ENCODE measurements at places on chromosomes 12 and 14.

DNA sequence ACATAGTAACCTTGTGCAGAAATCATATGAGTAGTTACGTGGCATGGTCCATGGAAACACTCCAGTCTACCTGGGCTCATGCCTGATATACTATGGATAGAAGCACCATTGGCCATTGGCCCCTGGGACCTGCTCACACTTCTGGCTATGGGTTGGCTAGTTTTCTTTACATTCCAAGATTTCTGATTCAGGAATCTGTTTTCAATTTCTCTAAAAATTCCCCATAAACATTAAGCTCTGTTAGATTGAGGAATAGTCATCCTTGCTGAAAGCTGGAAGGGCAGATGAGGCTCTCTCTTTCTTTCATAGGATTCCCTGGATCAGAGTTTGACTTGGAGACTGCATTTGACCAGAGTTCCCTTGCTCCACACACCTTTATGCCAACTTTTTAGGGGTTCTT is 37.3 kb upstream of the RAP1B start:
- DNase-seq = no peak

GRCh38 chr12:19689801-19690472 is 250.6 kb downstream of the AEBP2 start:
- no peak for DNase-seq

- DNase-seq = no peak
Observed at GRCh38 chr12:15037091-15037687, 64.3 kb downstream of the PDE6H start.

- DNase-seq = no peak
Observed at GRCh38 chr12:82867762-82868500, 181.2 kb downstream of the TMTC2 start.

GRCh38 chr14:22230517-22230916 is 358.5 kb downstream of the DAD1 start:
- DNase-seq = no peak

DNA sequence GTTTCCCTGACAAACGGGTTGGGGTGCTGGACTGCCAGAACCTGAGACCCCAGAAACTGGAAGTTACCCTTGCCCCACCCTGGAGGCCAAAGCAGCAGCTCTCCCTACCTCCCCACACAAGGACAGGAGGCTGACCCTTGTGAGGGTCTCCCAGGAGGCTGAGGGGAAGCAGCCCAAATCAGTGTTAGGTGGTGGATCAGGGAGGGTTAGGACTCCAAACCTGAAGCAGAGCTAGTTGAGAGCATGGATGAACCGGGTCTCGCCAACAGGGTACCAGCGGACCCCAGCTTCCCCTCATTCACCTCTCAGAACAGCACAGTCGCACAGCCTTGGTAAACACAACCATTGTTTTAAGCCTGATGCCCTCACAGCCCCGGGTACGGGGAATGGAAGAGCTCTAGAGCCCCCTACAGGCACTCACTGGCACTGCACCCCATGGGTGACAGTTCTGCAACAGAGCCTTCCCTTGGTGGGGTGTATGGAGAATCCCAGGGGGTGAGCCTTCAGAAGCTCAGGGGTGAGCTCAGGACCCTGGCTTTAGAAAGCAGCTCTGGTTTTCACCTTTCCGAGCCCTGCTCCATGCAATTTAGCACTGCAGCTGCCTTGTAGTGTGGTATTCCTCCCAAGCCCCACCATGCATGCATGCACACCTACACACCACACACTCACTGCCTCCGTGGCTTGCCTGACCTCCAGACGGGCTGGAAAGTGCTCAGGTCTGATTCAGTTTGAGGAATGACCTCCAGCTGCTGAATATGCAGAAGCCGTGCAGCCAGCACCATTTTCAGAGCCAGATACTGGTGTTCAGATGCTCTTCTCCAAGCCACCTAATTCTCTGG is 11.2 kb downstream of the ESRRB start:
- DNase-seq = peak; percentile 87

GRCh38 chr12:57869298-57869926 is 22.9 kb upstream of the CTDSP2 start:
- no peak for DNase-seq

DNA sequence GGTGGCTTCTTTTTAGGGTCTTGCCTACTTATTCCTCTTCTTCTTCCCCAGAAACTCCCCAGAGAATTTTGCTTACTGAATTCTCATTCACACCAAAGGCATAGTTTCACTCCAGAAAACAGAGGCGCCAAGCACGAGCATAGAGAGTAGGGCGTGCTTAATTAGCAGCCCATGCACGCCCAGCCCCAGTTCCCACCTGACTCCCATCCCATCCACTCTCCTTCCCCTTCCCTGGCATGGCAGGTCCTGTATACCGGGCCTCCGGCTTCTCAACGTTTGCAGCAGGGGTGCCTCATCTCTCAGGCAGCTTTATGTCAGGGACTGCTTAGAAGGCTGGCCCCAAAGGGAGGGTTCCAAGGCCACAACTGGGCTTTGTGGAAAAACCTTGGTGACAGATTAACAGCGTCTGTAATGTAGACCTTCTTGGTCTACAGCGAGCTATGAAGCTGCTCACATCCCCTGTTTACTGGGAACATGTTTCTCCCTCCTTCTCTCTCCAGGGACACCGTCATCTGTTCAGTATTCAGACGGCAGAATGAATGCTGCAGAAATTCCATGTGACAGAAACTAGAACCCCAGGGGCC is 62.7 kb downstream of the ACTN1 start:
- DNase-seq = no peak

- no peak for DNase-seq
Observed at GRCh38 chr12:106865683-106866082, 90.0 kb upstream of the TMEM263 start.

DNA sequence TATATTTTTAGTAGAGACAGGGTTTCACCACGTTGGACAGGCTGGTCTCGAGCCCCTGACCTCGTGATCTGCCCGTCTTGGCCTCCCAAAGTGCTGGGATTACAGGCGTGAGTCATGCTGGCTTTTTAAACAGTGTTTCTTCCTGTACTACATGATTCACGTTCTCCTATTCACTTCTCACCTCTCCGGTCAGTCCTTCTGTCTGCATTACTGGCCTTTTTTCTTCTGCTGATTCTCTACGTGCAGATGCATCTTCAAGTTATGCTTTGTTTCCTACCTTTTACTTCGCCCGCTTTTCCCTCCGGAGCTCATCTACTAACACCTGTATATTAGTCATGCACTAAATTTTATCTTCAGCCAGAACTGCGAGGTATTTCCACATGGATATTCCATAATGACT is 296.2 kb upstream of the FLRT2 start:
- DNase-seq = no peak

DNA sequence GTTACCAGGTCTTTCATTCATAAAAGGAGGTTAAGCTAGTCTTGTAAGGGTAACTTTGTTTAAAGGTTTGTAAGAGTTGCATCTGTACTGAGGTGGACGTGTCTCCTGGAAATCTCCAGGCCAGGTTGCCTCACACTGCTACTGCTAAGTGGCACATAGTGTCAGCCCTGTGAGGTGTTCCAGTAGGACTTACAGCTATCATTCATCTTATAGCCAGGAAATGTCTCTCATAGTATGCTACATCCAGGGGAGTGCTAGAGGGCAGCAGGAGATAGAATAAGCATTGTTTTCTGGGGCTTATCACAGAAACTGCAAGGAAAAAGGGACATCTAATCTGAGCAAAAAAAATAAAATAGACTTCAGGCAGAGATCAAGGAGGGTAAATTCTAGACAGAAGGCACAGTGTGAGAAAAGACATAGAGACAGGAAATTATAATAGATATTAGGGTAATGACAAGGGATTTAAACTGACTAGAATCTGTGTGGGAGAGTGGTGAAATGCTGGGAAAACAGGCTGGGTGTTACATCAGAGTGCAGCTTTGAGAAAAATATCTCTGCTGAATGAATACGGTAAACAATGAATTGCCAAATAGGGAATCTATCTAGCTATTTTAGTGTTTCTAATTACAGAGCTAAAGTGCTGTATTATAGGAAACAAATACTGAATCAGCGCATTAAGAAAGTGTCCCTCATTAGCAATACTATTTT is 205.1 kb upstream of the ABCD2 start:
- DNase-seq = no peak

DNA sequence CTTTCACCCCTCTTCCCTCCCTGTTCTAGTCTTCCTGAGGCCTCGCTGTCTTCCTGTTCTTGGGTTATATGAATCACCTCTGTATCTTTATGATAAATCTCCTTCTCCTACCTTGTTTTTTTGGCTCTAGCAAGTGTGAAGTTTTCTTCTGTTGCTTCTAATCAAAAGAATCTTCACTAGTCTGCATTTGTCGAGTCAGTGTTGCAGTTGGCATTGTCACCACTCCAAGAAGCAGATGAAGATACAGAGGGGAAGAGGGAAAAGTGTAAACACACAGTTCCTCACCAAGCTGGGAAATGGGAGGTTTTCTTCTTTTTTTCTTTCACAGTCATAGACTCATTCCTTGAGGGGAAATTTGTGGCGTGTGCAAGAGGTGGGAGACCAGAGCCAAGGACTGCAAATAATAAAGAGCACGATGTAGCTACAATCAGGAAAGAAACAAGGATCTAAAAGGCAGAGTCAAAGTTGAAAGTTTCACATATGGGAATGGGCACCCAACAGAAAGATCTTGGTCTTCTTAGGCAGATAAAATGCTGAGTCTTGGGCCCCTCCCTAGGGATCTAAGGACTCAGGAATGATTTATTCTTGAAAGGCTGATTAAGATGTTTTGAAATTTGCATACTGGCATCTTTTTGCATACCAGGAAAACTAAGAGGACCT is 22.2 kb upstream of the PRICKLE1 start:
- no peak for DNase-seq

- no peak for DNase-seq
Observed at GRCh38 chr14:88630565-88630964, 67.7 kb downstream of the ZC3H14 start.

- DNase-seq = no peak
Observed at GRCh38 chr14:77554207-77554606, 55.6 kb upstream of the ISM2 start.

- no peak for DNase-seq
Observed at GRCh38 chr14:68282479-68283377, 463.1 kb downstream of the RAD51B start.

DNA sequence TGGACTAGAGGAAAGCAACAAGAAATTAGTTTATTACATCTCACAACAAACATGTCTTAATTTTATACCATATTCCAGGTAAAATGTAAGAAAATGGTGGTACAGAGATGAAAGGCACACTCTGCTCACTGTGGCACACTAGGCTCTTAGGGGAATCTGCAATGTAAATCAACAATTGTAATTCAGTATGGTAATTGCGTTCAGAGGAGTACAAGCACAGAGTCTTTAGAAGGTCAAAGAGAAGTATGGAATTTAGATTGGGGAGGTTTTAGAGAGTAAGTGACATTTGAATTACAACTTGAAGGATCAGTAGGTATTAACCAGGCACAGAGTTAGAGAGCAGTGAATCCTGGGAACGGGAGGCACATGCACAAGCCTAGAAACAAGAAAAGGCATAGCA is 694.0 kb upstream of the USP15 start:
- DNase-seq = no peak

DNA sequence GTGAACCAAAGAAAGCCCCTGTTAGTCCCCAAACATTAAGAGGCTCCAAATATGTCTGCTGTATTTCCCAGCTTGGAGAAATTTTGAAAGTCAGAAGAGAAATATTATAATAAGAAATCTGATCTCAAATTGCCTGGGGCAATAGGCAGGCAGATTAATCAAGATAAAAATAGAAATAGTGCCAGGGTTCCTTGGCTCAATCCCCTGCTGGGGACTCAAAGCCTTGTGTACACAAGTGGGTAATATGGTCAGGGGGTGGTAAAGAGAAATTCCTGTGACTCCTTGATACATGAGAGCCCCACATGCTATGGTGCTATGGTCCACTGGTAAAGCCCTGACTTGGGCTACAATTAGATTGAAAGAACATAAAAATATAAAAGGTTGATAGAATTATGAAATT is 41.3 kb upstream of the ARID2 start:
- DNase-seq = no peak

- DNase-seq = no peak
Observed at GRCh38 chr14:50773632-50774541, 57.1 kb downstream of the NIN start.

DNA sequence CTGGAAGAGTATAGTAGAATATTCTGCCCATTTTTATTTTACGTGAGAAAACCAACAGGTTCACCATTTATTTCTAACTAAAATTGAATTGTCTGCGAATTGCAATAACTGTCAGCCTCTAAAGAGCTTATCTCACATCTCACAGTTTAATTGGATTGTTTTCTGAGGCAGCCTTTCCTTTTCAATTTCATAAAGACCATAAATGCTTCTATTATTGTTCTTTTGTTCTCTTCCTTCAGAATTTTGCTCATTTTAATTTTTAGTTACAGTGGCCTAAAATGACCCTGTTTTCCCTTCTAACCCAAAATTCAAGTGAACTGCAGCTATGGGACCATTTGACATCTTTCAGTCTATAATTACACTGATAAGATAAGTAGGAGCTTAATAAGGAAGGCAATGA is 147.6 kb downstream of the KLHL28 start:
- no peak for DNase-seq

- DNase-seq = no peak
Observed at GRCh38 chr12:112463478-112463877, 44.7 kb downstream of the PTPN11 start.

DNA sequence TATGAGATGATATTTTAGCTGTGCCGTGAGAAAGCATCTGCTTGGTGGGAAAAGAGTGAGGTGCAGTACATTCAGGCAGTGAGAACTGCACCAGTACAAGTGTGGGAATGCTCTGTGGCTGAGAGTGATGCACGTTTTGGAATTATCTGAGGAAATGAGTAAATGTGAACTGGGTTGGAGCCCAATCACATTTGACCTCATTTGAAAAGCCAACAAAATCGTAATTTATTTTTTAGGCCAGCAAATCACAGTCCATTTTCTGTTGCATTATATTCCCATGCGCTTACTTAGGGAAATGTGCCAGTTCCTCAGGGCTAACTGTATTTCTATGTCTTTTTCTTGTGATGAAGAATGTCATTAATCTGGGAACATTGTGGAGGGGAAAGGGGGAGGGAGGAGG is 77.3 kb downstream of the SNAPC1 start:
- DNase-seq = no peak

- no peak for DNase-seq
Observed at GRCh38 chr12:51373187-51373586, 18.0 kb downstream of the GALNT6 start.

DNA sequence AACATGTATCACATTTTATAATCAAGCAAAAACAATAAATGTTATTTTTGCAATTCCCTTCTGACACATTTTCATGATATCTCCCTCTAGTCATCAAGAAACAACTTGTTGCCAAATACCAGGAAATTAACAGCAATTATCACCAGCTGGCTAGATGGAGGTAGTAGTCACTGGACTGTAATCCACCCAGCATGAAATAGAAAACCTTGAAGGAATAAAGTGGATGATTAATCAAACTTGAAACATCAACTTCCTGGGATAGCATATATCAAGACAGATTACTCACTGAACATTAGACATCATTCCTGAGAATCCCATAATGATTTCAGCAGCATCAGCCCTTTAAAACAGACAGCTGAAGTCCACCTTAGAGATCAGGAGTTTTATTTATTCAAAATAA is 259.0 kb downstream of the CCDC59 start:
- DNase-seq = no peak

- DNase-seq = no peak
Observed at GRCh38 chr12:128415036-128415560, 148.1 kb downstream of the TMEM132C start.

All from GM12891 (cell line).